Hypothalamus (tissue), 51 donors: ENCODE measurements at places on chromosomes 1 and 21.

DNA sequence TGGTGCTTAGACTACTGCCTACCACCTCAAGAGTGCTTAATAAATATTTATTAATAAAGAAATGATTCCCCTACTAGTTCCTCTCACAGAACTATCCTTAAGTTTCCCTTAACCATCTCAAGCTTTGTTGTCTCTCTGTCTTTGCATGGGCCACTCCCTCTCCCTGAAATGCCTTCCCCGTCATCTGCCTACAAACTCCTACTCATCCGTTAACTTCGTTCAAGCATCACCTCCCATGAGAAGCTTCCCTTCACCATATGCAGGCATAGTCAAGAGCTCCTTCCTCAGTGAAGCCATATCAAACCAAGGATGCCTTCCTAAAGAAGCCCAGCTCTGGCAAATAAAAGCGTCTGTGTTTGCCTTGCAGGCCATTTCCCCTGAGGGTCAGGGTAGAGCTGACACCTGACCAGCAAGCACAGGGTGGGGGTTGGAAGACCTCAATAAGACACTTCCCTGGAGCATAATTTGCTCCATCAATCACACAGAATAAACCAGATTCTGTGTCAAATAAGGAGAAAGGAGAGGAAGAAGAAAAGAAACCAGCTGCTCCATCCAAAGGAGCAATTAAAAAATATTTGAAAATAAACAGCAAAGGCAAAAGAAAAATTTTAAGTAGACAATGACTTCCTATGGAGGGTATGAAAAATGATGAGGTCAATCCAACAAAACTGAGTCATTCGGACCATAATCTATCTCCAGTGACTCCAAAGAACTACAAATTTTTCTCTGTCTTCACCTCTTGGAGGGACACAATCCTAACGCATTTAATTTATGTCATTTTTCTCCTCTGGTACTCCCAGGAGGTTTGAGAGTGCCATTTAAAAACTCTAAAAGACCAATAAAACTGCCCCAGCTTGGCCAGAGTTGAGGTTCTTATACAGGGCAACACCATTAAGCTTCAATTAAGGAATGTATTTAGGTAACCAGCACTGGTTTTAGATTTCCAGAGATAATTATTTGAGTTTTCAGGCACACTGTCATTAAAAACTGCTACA lies 303.6 kb downstream of the KCNH1 start:
- DNase-seq: no peak

GRCh38 chr1:35574655-35575415 lies 1.7 kb downstream of the TFAP2E start:
- DNase-seq: no peak

- DNase-seq: no peak
Observed at GRCh38 chr1:160647329-160647720, 481 bp upstream of the SLAMF1 start.

- no peak for DNase-seq
Observed at GRCh38 chr1:236492378-236492777, 31.4 kb upstream of the LGALS8 start.

GRCh38 chr1:81693316-81693715 lies 107.4 kb upstream of the ADGRL2 start:
- no peak for DNase-seq
